ENCODE measurements at places on chromosomes 3 and 15. TPM values are rescaled to one million over a fixed set of nuclear protein-coding genes. Genes with fewer than 3 reads are reported as not detected.

Gene CHRM5
- 0.10 TPM for polyA plus RNA-seq

Gene GABRR3
- polyA plus RNA-seq: not detected

Gene ACAA1
- polyA plus RNA-seq: 66.2 TPM

Gene CLEC3B
- 4.9 TPM for polyA plus RNA-seq

Gene SACM1L
- polyA plus RNA-seq: 66.2 TPM

Gene ZKSCAN7
- polyA plus RNA-seq: 23.9 TPM

Gene SLC22A13
- 0.16 TPM for polyA plus RNA-seq

Gene UROC1
- polyA plus RNA-seq: not detected

Gene CCDC191
- polyA plus RNA-seq: 18.8 TPM

Gene ACAN
- not detected for polyA plus RNA-seq

Gene GP5
- polyA plus RNA-seq: 0.16 TPM

Gene SENP5
- polyA plus RNA-seq: 27.3 TPM

Gene PLIN1
- polyA plus RNA-seq: 0.08 TPM

Gene NTRK3
- 42.3 TPM for polyA plus RNA-seq

Gene CYP1A2
- not detected for polyA plus RNA-seq

Gene PLA2G4D
- not detected for polyA plus RNA-seq

Gene AHSG
- 1.1 TPM for polyA plus RNA-seq

Gene LARP6
- polyA plus RNA-seq: 18.2 TPM

Gene FILIP1L
- polyA plus RNA-seq: 0.36 TPM

Gene RAP2B
- 3.9 TPM for polyA plus RNA-seq

Gene ARGFX
- polyA plus RNA-seq: not detected

Gene KBTBD13
- polyA plus RNA-seq: not detected

Gene BNC1
- not detected for polyA plus RNA-seq

Gene SLC12A1
- polyA plus RNA-seq: 0.67 TPM

Gene THPO
- 0.59 TPM for polyA plus RNA-seq

Gene LRRIQ4
- polyA plus RNA-seq: not detected

Gene CCR8
- polyA plus RNA-seq: not detected

Gene NEIL1
- 18.6 TPM for polyA plus RNA-seq

Gene FYCO1
- not detected for polyA plus RNA-seq

Gene CHST2
- 5.0 TPM for polyA plus RNA-seq

Gene GPR62
- not detected for polyA plus RNA-seq

Gene CD86
- not detected for polyA plus RNA-seq

Gene PLA2G4B
- 26.2 TPM for polyA plus RNA-seq

Gene SEC62
- polyA plus RNA-seq: 41.1 TPM
